Endothelial cell of umbilical vein (primary cell): ENCODE measurements at places on chromosomes 5 and 9. TPM values are rescaled to one million over a fixed set of nuclear protein-coding genes. Genes with fewer than 3 reads are reported as not detected.

GRCh38 chr9:21856301-21857094 lies 54.1 kb downstream of the MTAP start:
- DNase-seq = peak; percentile 40

- DNase-seq = peak; percentile 53
Measured at GRCh38 chr5:141330299-141331080, at the start of gene PCDHGA1. PCDHGA1 (plus strand) TSS chr5:141330514.

Gene HRCT1
- 1.2 and 5.2 TPM in 2 replicates for total RNA-seq

Gene FRRS1L
- total RNA-seq = 0.05 TPM in 1 of 2 replicates, not detected in the other
